Activated CD4-positive, alpha-beta T cell treated with anti-CD3 and anti-CD28 coated beads for 24 hours (primary cell): ENCODE measurements at places on chromosomes 6 and 20.

- no peak for DNase-seq
These were observed 331 bp upstream of the UFL1 start for GRCh38 chr6:96521306-96521643.

DNA sequence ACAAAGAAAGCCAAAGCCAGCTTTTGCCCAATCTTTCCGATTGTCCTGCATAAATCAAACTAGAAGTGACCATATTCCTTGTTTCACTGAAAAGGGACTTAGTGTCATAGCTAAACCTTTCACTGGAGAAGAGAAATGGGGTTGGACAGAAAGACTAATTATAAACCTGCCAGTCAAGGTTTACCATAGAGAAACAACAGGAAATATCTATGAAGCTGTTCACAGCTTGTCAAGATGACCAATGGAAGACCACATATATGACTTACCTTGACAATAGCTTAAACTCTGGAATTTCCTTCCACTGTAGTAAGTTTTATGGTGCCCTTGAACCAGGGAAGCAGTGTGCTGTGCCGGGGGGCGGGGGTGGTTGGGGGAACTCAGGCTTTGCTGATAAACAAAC, 107.7 kb upstream of the PHACTR1 start:
- DNase-seq: no peak

DNA sequence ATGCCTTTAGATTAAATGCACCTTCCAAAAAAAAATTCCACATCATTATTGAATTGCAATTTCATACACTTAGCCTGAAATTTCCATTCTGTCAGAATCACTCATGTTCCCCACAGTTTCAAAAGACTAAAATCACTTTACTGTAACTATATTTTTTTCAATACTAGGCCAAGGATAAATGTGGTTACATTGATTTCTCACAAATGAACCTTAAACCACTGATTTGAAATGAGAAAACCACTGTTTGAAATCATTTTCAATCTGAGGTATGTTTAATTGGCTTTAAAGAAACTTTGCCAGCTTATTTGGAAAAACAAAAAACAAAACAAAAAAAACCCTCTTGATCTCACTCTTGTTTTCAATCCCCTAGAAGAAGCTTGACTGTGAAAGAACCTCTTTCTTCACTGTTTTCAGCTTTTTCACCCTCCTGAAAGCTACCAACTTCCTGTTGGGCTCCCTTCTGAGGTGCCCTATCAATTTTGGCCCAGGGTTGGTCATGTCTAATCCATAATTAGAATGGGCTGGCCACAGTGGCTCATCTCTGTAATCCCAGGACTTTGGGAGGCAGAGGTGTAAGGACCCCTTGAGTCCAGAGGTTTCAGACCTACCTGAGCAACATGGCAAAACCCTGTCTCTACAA, 242.5 kb downstream of the ADGRG6 start:
- no peak for DNase-seq

GRCh38 chr20:19212821-19213502, 520 bp downstream of the SLC24A3 start:
- DNase-seq: no peak

- no peak for DNase-seq
These were observed 44.3 kb downstream of the OR2B2 start for GRCh38 chr6:27867945-27868300.

DNA sequence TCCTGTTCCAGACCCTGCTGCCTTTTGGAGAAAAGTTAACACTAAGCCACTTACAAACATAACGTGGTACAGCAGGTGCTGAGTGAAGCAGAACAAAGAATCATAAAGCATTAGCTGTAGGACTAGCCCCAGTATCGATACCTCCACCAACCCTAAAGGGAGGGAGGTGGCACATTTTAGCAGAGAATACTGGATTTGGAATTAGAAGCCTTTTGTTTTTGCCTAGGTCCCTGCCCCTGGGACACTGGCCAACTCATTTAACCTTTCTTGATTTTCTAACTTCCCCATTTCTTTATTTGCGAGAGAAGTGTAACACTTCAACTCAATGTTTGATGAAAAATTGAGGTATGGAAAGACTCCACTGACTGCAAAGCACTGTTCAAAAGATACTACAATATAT, 93.5 kb downstream of the B3GAT2 start:
- DNase-seq: no peak

GRCh38 chr20:43835944-43836508, 78.6 kb upstream of the TOX2 start:
- DNase-seq: no peak

- DNase-seq: no peak
These were observed 20.0 kb downstream of the HLA-B start for GRCh38 chr6:31336896-31337496.

- DNase-seq: no peak
These were observed 489.6 kb downstream of the MMUT start for GRCh38 chr6:48973491-48973890.

DNA sequence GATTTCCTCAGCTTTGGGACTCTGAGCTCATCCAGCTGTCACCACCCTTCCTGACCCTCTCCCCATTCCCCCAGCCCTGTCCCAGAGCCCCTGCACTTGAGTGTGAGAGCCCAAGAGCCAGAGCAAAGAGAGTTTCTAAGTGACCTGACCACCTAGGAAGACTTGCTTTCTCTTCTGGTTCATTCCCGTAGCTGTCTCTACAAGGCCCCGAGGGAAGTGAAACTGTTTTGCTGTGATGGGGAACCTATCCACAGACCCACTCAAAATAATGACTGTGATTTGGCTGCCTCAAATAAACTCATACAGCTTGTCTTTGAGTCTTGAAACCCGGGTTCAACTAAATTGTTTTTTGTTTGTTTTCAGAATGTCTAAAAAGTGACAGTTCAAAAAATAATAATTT, 74.6 kb upstream of the XRN2 start:
- DNase-seq: no peak

DNA sequence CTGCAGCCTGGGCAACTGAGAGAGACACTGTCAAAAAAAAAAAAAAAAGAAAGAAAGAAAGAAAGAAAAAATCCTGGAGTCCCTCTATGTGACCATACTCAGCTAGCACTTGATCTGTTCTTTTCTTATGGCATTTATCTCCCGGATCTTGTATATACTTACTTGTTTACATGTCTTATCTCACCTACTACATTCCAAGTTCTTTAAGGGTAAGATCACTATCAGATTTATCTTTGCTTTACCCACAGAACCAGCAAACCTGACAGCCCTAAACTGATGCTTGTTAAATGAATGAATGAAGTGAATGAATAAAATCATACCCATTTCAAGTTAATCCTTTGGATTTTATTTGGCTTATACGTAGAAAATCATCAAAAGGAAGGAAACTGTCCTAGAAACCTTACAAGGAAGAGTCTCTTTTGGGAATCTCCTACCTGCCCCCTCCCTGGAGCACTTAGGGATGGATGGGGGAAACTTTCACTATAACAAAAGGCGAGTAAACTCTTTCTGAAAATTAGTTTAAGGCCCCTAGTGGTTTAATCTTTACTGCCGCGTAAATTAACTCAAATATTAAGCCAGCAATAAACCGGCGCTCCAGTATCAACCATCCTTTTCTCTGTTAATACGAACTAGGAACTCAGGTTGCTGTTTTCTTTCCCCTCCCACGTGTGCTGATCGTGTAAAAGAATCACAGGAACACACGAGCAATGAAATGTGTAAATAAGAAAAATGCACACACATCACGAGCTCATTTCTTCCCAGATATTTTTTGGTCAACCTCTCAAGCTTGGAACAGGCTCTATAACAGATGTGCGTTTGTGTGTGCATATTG, 1.3 kb upstream of the UTRN start:
- DNase-seq: no peak

DNA sequence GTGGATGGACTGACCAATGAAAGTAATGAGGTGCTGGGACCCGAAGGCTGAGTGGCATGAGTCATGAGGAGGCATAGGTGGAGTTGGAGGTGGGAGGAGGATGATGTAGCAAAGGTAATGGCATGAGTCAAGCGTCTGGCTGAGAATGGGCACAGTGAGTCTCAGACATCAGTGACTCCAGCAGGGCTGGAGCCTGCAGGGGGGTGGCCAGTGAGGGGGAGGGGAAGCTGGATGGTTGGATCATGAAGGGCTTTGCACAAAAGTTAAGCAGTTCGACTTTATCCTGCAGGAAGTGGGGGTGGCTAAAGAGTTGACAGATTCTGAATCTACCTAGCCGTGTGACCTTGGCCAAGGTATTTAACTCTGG, 99.0 kb upstream of the IYD start:
- no peak for DNase-seq

GRCh38 chr6:116206231-116206903, 47.5 kb downstream of the TSPYL4 start:
- no peak for DNase-seq

- no peak for DNase-seq
These were observed 29.6 kb downstream of the PMEPA1 start for GRCh38 chr20:57680131-57680716.

GRCh38 chr6:151087861-151088598, 151.7 kb upstream of the AKAP12 start:
- no peak for DNase-seq

DNA sequence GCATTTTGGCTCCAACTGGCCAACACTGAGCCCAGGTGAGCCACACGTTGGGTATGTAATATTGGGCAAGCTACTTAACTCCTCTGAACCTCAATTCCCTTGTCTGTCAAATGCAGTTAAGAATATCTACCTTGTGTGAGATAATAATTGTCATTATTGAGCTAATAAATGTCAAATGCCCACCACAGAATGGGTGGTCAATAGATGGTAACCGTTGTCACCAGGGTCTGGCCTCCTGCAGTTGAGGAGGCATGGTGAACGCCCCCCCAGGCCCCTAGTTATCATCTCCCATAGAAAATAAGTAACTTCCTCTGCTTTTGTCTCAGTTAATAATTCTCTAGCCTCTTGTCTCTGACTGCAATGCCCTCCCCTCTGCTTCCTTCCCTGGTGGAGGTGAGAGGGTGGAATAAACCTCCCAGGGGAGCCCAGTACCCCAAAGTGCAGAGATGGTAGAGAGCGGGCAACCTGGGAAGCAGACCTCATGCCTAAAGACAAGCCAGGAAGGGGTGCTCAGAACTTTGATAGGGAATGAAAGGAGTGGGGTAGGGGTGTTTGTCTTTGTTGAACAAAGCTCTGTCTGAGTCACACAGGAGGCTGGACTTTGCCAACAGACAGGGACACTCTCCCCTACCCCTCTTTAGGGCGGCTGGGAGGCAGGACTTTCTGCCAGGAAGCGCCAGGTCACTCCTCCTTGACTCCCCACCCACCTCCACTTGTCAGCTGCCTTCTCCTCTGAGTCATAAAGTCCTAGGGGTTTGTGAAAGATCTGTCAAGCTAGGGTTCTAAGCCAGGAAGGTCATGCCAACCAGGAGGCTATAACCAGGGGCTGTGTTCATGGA, 1.3 kb upstream of the UNC5CL start:
- DNase-seq: no peak

DNA sequence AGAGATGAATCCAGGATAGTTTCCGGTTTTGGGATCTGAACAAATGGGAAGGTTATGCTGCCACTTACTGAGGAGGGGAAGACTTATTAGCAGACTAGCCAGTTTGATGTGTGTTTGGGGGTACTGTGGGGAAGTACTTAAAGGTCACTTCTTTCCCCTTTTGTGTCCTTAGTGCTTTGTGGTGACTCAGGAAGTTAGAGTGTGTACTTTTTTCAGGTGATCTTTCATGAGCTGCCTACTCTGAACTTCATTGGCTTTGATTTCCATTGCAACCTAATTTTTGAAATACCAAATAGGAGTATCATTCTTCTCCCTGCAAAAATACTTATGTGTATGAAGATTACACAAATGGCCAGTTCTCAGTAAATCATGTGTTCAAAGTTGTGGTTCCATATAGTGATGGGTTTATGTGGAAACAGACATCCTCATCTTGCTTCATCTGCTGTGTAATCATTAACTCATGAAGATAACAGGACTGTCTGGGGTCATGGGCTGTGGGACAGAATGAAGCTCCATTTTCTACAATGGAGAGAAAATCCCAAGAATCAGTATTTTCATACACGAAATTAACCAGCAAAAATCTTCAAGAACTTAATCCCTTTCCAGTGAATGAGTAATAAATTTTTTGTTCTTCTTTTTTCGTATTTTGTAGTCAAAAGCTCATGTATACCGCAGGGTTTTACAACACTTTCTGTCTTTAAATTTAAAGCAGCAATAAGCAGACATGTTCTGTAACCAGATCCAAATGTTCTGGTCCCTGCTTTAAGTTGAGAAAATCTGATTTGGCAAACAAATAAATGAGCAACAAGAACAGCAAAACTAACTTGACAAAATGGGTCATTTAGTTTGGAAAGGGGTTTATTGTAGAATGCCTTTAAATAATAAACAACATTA, 272.2 kb upstream of the FLRT3 start:
- no peak for DNase-seq

DNA sequence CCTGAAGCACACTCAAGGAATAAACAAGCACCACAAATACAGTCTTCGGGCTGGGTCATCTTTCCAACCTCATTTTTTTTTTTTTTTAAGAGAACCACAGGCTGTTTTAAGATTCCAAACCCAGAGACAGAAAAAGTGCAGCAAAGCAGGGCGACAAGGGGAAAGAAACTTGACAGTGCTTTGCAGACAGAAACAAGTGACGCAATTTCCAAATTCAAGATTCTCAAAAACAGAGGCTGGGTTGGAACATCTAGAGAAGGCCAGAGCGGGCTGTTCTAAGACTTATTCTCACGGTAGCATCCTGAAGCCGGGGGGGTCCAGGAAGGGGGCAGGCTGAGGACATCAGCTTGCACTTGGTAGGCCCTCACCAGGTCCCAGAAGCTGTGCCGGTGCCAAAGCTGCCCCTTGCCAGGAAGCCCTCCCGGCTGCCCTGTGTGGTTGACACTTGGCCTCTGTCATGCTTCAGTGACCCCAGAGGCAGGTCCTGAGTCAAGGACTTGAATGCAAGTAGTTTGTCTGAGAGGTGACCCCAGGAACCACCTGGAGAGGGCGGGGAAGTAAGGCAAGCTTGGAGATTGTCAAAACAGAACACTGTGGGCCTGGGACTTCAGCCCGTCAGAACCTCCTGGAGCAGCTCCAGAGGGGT, 50.5 kb downstream of the BMP7 start:
- no peak for DNase-seq

- DNase-seq: no peak
These were observed 239.0 kb upstream of the GGTLC1 start for GRCh38 chr20:24227600-24227999.

DNA sequence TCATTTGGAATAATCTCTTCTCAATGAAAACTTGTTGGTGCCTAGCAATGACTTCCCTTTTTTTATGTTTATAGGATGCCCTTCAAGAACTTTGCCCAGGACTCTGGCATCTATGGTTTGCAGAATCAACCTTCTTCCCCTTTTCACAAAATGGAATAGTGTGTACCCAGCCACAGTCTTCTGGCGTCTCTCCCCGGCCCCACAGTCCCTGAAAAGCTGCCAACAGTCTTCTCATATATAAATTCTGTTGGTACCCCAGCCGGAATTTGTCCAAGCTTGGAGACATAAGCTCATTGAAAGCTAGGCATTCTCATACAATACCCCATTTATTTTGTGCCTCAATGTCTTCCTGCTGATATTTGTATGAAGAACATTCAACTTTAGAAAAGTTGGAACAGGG, 26.4 kb upstream of the MCM3 start:
- no peak for DNase-seq

GRCh38 chr6:134707342-134708031, 242.4 kb downstream of the ALDH8A1 start:
- DNase-seq: no peak

GRCh38 chr6:82371799-82372546, 8.4 kb downstream of the TPBG start:
- no peak for DNase-seq

- no peak for DNase-seq
These were observed 89.7 kb downstream of the ATXN1 start for GRCh38 chr6:16671302-16672289.

- DNase-seq: no peak
These were observed 93.6 kb downstream of the RPP40 start for GRCh38 chr6:4910037-4910760.
